ENCODE measurements at places on chromosomes 1 and 21.

DNA sequence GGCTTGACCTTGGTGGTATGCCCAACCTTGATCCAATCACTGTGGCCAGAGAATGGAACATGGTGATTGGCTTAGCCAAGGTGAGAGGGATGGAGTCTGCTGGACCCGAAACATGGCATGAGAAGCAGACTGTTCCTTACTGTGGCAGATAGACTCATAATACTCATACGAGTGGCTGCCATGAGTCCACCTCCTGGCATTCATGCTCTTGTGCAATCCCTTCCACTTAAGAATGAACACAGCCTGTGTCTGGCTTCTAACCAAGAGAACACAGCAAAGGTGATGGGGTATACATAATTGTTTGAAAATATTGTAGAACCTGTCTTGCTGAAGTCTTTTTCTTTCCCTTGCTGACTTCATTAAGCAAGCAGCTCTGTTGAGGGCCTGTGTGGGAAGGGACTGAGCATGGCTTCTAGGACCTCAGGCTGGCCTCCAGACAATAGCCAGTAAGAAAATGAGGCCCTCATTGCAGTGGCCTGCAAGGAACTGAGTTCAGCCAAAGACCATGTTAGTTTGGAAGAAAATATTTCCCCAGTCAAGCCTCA lies 85.9 kb downstream of the ZNF281 start:
- DNase-seq, result no peak

GRCh38 chr1:66916320-66916719 lies 8.3 kb downstream of the DNAI4 start:
- no peak for DNase-seq

- DNase-seq, result no peak
These were observed 14.7 kb upstream of the CFAP126 start for GRCh38 chr1:161382214-161383019.

- no peak for DNase-seq
These were observed 9.7 kb upstream of the LRRC53 start for GRCh38 chr1:74522148-74522547.

- DNase-seq, result peak; percentile 45
These were observed 21.0 kb upstream of the CXADR start for GRCh38 chr21:17491716-17492414.

GRCh38 chr1:244406337-244406736 lies 45.4 kb downstream of the ADSS2 start:
- DNase-seq, result no peak

DNA sequence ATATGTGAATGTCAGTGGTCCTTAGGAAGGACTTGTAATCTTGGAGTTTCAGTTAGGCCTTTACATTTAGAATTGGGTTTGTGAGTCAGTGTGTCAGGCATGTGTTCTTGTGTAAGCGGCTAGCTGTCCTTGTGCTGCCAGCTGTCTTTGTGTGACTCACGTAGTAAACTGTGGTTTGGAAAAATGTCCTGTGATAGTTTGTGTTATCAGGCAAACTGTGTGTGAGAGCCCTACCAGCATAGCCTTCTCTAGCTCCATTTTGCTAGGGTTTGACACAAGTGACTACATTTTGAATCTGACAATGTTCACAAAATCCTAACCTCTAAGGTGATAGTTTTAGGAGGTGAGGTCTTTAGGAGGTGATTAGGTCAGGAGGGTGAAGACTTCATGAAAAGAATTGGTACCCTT lies 6.9 kb upstream of the SLC35D1 start:
- DNase-seq, result no peak

- no peak for DNase-seq
These were observed 21.0 kb downstream of the PCSK9 start for GRCh38 chr1:55060133-55060999.

DNA sequence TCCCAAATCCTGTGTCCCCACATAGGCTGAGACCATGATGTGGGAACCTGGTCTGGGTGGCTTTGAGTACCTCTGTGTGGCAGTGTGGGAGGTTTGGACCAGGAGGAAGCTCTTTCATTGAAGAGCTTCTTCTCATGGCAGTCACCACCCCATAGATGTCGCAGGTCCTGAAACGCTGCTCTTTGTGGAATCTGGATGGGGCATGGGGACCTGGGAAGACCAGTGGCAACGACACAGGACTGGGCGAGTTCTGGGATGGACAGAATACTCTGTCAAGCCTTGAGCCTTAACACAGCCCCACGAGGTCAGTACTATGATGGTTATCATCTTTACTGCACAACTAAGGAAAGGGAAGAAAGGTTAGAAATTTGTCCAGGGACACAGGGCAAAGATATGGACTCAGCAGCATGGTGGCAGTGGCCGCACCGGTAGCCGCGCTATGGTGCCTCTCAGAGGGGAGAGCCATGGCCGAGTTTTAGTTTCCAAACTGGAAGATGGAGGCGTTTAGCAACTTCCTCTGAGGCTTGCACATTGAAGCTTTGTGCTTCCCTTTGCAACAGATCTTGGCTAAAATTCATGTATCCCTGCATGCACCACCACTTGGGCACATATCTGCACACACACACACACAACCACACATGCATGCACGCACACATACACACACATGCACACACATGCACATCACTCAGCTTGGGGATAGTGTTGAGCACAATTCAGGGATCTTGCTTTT lies 117.7 kb upstream of the C1orf174 start:
- DNase-seq, result no peak

GRCh38 chr1:108533351-108534083 lies 26.4 kb upstream of the EEIG2 start:
- no peak for DNase-seq

GRCh38 chr1:18069903-18070302 lies 37.7 kb upstream of the IGSF21 start:
- no peak for DNase-seq

DNA sequence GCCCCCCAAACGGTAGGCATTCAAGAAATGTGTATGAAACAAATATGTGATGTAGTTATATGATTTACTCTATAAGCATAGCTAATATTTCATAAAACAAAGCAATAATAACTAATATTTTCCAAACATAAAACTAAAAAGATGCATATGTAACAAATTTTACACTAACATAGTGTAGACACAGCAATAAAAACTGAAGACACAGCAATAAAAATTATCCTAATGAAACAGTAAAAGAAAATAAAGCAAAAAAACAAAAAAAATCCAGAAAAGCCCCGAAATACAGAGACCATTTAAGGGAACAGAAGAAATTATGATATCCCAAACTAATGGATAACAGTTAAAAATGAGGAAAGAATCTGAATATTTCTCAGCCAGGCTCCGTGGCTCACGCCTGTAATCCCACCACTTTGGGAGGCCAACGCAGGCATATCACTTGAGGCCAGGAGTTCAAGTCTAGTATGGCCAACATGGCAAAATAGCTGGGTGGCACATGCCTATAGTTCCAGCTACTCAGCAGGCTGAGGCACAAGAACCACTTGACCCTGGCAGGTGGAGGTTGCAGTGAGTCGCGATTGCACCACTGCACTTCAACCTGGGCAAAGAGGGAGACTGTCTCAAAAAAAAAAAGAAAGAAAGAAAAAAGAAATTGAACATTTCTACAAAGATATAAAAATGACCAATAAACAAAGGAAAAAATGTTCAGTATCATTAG lies 38.2 kb upstream of the PSMG1 start:
- DNase-seq, result no peak

GRCh38 chr1:239058190-239058589 lies 328.2 kb upstream of the CHRM3 start:
- no peak for DNase-seq

- no peak for DNase-seq
These were observed 66.6 kb downstream of the MAN1C1 start for GRCh38 chr1:25683177-25683576.

DNA sequence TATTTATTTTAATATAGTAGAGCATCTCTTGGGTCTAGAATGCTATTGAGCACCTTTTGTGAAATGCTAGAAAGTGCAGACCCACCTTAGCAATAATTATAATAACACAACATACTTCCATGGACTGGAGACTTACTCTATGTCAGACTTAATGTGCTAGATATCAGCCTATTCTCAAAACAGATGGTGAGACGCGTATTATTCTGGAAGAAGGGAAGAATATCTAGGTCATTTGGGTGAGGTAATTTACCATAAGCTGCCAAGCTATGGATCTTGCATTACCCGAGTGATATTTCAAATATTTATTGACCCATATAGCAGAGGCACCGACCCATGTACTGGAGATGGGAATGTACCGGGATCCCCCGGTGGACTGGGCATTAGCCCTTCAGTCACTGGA lies 20.6 kb upstream of the IFNLR1 start:
- no peak for DNase-seq

DNA sequence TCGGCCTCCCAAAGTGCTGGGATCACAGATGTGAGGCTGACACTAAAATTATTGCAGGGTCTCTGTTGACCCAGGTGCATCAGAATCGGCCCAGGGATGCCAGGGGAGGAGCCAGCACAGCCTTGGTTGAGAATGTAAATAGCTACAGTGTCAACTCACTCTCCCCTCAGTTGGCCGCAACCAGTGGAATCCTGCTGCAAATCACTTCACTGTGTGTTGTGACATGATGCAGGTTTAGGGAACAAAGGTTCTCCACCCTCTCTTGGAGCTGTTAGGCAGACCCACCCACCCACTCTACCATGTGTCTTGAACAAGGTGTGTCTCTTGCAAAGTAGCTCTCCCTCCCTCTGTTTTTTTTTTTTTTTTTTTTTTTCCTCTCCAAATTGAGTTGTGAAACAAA lies 60.5 kb upstream of the SOD1 start:
- DNase-seq, result no peak

GRCh38 chr1:185646202-185646683 lies 87.9 kb upstream of the HMCN1 start:
- DNase-seq, result no peak

GRCh38 chr1:215475796-215476481 lies 91.2 kb upstream of the KCTD3 start:
- DNase-seq, result no peak

- DNase-seq, result no peak
These were observed 31.7 kb upstream of the AGO1 start for GRCh38 chr1:35851132-35851869.

DNA sequence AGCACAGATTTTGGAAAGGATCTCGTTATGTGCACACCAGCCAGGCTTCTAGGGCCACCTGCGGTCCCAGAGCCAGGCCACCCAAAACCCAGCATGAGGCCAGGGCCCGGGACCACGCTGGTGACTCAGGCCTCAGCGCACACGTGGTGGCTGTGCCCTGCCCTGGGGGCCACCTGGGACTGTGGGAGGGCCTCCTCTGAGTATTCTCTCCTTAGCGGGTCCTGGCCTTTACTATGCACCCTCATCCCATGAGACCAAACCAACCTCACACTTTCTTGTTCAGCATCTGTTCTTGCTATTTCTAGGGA lies 9.9 kb downstream of the WNT9A start:
- no peak for DNase-seq

DNA sequence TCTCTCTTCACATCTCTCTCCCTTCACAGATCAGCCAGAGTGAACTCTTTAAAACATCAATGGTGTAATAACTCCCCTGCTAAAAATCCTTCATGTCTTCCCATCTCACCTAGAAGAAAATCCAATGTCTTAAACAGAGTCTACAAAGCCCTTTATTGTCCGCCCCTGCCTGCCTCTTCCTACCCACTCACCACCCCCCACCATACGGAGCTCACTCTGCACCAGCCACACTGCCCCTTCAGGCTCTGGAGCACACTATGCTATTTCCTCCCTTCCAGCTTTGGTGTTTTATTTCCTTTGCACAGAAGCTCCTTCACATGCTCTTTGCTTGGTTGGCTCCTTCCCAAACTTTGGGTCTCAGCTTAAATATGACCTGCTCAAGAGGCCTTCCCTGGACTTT lies 10.2 kb downstream of the CAMK1G start:
- DNase-seq, result no peak

DNA sequence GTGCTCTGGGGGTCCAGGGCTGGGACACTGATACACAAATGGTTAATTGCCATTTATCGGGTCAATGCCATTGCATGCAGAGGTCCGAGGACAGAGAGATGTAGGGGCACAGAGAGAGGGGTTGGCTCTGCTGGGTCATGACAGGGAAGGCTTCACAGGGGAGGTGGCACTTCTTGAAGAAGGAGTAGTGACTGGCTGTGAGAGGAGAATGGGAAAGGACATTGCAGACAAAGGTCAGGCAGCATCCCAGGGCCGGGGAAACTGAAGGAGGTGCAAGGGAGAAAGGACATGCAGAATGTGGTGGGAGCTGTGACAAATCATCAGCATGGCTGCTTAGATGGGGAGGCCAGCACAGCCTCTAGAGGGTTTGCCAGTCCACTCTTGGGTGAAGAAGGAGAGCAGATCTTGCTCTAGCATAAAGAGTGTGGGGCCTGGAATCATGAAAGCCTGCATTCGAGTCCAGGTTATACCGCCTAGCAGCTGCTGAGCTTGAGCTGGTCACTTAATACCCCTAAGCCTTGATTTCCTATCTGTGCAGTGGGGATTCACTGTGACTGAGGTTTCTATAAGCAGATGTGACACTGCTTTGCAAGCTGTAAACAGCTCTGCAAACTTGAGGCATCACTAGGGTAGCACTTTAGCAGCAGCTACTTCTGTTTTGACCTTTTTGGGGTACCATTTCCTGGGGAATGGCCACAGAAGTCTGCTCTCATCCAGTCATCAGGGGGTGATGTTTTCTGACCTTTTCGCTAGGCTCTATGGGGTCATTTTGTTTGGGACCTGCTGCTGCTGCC lies 59.2 kb upstream of the EPS8L3 start:
- peak; percentile 57 for DNase-seq

DNA sequence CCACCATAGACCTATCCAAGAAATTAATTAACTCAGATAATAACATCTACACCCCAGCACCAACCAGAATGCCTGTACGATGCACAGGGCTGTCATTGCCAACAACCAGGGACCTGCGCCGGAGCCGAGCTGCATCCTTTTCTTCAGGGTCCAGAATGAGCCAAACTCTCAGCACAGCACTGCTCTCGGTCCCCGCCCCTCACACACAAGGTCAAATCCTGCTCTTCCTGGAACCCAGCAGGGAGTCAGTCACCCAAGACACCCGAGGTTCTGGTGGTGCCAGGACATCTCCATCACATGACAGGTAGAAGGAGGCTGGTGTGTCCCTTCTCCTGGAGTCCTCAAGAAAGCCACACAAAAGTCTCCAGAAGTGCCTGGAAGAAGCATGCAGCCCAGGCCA lies 31.9 kb downstream of the NPHP4 start:
- no peak for DNase-seq

DNA sequence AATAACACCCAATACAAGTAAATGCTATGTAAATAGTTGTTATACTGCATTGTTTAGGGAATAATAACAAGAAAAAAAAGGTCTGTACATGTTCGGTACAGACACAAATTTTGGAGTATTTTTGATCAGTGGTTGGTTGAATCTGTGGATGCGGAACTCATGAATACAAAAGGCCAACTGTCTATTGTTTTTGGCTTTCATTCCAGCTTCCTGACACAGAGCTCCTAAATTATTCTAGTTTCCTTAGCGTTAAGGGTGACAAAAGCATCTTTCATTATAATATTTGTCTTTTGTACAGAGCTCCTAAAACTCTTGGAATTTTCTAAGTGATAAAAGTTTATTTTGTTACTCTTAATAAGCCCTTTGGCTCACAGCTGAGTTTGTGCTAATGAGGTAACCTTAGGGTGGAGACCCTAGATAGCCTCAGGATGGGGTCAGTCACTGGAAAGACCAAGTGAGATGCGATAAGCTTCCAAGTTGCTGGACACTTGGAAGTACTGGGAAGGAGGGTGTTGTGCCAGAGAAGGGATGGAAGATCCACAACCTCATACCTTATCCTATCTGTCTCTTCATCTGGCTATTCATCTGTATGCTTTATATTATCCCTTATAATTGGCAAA lies 57.4 kb upstream of the PRRC2C start:
- DNase-seq, result no peak

Measured in activated CD8-positive, alpha-beta memory T cell treated with anti-CD3 and anti-CD28 coated beads, Interleukin-2, amount 10 ng/mL, durations not matched to agents 7 days and 5 days (primary cell).